Fibroblast of skin of right quadriceps (primary cell): ENCODE measurements at places on chromosomes 2 and 18.
A peak's percentile ranks its signal among the peaks of the same experiment; 100 is the strongest.

- peak; percentile 17 for DNase-seq
Measured at GRCh38 chr18:37778417-37779165, 213.0 kb upstream of the CELF4 start.

- peak; percentile 61 for DNase-seq
Measured at GRCh38 chr2:105797298-105797819, 52.6 kb downstream of the NCK2 start.

DNA sequence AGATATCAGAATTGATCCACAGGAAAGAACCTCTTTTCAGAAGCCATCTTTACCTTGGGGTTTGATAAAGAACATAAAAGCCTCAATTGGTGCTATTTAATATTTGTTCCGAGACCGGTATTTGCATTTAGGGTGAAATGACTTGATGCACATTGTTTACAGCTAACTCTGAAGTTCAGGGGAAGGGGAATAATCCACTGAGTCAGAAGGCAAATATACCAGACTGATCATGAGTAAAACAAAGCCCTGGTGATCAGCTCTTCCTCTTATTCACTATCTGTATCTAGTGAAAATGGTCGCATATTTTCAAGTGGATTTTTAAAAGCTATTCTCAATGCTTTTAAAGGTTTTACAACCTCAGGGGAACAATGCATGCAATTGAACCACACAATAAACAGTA is 53.0 kb upstream of the ATP8B1 start:
- no peak for DNase-seq

- no peak for DNase-seq
Measured at GRCh38 chr2:99609851-99610381, 120.1 kb upstream of the REV1 start.

DNA sequence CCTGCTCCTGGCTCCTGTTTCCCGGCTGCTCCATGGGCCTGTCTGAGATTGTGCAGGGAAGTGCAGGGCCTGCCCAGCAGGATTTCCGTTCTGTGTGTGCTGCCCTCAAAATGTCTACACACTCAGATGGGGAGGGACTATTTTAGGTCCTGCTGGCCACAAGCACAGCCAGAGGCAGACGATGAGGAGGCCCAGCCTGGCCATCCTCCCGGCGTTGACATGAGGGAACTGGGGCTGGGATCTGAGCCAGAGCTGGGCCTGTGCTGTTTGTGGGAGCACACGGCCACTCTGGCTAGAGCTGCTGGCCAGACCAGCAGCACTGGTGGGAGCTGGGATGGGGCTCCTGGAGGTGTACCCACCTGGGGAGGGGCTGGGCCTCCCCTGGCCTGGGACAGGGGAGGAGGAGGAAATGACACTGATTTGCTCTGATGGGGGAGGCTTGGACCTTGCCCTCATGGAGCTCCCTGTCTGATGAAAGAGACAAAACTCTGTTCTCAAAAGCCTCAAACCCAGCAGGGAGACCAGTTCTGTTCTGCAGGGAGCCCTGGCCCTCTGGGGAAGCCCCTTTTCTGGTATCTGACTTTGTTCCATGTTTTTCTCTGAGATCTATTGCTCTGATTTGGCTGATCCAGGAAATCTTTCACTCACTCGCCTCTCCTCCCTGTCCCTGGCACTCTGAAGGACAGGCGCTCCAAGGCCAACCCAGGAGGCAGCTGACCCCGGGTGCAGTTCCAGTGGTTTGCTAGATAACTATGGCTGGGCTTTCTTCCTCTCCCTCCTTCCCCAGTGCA is 161.8 kb downstream of the DYSF start:
- DNase-seq, result peak; percentile 42

- peak; percentile 7 for DNase-seq
Measured at GRCh38 chr2:197705912-197706838, 1.0 kb downstream of the MARS2 start.

- DNase-seq, result no peak
Measured at GRCh38 chr2:973129-973528, 22.5 kb downstream of the SNTG2 start.

DNA sequence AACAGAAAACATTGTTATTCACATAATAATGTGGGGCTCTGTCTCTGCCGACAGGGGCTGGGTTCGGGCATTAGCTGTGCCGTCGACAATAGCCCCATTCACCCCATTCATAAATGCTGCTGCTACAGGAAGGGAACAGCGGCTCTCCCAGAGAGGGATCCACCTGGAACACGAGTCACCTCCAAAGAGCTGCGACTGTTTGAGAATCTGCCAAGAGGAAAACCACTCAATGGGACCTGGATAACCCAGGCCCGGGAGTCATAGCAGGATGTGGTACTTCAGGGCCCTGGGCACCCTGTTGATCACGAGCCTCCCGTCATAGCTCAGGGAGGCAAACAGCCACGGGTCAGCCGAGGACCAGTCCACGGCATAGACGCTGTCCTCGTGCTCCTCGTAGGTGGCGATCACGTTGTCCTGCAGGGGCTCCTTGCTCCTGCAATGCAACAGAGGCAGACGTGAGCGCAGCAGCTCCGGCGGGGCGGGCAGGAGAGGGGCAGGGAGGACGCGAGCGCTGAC is 188.5 kb downstream of the EIPR1 start:
- no peak for DNase-seq

DNA sequence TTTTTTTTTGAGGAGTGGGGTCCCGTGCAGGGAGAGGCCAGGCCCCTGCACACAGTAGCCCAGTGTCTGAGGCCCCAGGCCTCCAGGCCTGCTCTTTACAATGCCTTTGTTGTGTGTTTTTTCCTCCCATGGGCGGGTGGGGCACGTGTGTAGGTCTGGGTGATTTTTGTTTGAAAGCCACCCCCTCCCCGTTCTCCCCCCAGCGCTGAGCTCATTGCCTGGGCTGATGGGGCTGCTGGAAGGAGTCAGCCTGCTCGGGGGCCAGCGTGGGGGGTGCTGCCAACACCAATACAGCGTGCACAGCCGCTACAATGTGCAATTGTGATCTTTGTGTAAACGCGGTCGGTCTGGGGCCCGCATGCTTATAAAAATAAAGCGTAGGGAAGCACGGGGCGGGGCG is 142.7 kb downstream of the DYSF start:
- DNase-seq, result peak; percentile 39

DNA sequence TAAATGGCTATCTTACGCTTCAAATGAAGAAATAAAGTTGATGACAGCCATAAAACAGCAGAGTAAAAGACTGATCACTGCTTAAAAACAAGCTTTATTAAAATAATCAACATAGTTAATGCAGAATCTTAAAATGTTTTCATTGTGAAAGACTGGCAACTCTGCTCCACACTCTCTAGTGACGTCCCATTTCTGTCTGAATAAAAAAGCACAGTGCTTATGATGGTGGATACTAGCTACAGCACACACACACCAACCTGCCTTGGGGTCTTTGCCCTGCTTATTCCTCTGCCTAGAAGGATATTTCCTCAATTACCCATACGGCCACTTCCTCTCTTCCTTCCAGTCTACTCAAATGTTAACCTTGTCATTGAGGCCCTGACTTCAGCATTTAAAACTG is 19.1 kb downstream of the C1D start:
- no peak for DNase-seq

DNA sequence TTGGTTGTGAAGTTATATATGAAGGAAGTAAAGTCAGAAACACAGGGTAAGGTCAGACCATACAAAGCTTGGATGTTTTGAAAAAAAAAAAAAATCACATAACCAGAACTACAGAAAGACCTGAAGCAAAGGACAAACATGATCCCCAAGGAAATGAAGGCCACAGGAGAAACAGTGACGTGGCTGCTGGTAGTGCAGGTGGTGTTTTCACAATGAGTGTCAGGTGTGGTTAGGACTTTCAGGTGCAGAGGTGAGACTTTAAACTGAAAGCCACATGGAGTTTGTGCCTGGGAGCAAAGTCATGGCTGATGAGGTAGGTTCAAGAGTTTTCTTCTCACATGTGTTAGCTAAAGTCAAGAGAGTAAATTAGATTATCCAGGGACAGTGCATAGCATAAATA is 270.7 kb downstream of the PIEZO2 start:
- no peak for DNase-seq

GRCh38 chr2:107411267-107411666 is 415.4 kb upstream of the RGPD4 start:
- no peak for DNase-seq

DNA sequence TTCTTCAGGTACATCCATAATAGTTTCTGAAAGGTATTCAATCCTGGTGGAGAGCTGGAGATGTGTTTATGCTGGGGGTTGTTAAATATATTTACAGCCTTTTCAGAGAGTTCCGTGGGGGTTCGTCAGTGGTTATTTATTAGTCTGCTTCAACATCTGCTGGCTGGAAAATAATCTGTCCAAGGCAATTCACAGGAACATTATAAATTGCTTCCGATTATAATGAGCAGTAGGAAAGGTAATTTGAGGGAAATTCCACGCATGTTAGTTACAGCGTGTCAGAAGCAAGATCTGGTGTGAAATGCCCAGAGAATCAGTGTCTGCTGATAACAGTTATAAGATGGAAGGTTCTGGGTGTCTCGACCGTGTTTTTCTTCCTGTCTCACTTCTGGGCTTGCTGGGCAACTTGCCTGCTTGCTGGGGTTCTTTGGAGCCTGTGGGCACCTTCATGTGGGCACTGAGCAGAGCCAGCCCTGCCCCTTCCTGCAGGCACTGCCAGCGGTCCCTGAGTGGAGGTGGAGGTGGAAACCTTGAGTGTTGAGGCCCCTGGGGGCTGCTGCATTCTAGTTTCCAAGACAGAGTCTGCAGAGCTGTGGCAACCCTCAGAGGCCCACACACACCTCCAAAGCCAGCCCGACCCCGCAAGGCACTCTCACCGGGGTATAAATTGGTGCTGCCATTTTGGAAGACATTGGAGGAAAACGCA is 185.7 kb downstream of the FAM210A start:
- no peak for DNase-seq

DNA sequence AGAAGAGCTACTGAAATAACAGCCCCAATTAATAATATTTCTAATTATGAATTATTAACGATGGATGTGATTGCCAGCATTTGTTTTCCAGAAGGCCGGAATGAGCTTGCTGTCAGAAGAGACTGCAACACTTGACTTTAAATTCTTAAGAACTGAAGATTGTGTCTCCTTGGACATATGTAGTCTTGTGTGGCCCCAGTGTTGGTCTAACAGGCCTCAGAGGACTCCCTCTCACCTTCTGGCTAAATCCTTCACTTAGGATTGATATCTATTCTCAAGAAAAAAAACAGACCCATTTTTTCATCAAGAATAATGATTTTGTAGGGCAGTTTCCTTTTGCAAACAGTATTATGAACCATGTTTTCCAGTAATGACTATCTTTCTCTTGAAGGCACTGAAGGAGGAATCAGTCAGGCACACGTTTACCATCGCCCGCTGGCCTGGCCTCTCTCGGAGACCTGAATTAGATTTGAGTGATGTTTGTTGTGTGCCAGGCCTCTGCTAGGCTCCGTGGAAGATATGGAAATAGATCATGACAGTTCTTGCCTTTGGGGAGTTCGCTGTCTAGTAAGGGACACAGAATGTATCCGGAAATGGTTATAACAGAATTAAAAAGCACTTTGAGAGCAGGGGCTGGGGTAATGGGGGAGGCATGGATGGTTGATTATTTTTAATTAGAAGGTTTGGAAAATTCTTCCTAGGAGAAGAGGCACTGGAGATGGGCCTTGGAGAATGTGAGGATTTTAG is 258.0 kb downstream of the MYCN start:
- DNase-seq, result no peak

DNA sequence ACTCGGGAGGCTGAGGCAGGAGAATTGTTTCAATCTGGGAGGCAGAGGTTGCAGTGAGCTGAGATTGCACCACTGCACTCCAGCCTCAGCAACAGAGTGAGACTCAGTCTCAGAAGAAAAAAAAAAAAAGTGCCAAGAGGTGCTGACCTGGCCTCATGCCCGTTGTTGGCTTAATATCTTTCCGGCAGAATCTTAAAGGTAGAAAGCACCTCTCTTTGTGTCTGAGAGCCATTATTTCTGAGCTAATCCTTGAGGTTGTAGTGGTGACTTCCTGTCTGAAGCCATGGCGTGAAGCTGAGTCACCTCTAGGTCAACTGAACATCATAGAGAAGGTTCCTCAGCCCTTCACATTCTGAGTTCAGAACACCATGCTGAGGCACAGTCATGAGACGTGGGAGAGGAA is 60.4 kb downstream of the WDSUB1 start:
- peak; percentile 21 for DNase-seq

DNA sequence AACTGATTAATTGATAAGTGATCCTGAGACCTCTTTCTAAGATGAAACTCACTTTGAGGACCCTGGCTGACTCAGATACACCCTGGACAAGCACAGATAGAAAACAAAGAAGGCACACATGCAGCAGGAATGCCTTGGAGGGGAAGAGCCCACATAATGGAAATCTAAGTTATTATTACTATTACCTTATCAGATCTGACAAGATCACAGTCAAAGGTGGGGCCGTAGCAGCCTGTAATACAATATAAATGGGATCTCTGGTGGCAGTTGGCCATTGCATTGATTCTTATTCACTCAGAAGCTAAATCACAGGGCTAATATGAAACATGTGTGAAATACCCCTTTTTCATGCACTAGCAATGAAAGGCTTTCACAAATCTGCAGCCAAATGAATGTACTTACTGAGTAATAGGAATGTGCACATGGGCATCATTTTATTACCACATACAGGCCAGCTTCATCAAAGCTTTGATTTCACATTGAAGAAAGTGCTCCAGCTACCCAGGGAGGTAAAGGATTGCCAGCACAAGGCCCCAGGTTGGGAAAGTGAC is 84.0 kb downstream of the ZBTB7C start:
- DNase-seq, result peak; percentile 64

GRCh38 chr2:159071190-159071915 is 102.9 kb downstream of the TANC1 start:
- peak; percentile 88 for DNase-seq

GRCh38 chr2:113277474-113278072 is 1.1 kb downstream of the PAX8 start:
- no peak for DNase-seq
